ENCODE measurements at places on chromosomes 6 and 20. TPM values are rescaled to one million over a fixed set of nuclear protein-coding genes. Genes with fewer than 3 reads are reported as not detected.

ZNF165 gene
- 0.81 TPM for total RNA-seq

FUT9 gene
- total RNA-seq: not detected

FBXO9 gene
- total RNA-seq: 71.5 TPM

SIRPB1 gene
- 7.4 TPM for total RNA-seq

GCM1 gene
- total RNA-seq: not detected

MTFR2 gene
- total RNA-seq: 15.2 TPM

LEMD2 gene
- 64.4 TPM for total RNA-seq

CALHM4 gene
- total RNA-seq: not detected

GABRR1 gene
- not detected for total RNA-seq

PNLDC1 gene
- not detected for total RNA-seq

TIAM2 gene
- 4.6 TPM for total RNA-seq

FRK gene
- not detected for total RNA-seq

RCAN2 gene
- 0.10 TPM for total RNA-seq

GGTLC1 gene
- not detected for total RNA-seq

NKX2-4 gene
- total RNA-seq: not detected

UNC93A gene
- not detected for total RNA-seq

XKR7 gene
- not detected for total RNA-seq

TREML1 gene
- total RNA-seq: not detected

NHSL1 gene
- total RNA-seq: 0.60 TPM

COX4I2 gene
- not detected for total RNA-seq

ZNF311 gene
- total RNA-seq: 0.50 TPM

POU3F2 gene
- total RNA-seq: not detected

DEFB132 gene
- total RNA-seq: not detected

PSMB1 gene
- total RNA-seq: 137 TPM

RGS17 gene
- total RNA-seq: not detected

OXT gene
- total RNA-seq: 0.51 TPM

MEP1A gene
- not detected for total RNA-seq

SAMD3 gene
- 62.3 TPM for total RNA-seq

PGC gene
- not detected for total RNA-seq

RIPOR2 gene
- 380 TPM for total RNA-seq

LINC00237 gene
- total RNA-seq: not detected

Data from activated naive CD4-positive, alpha-beta T cell treated with anti-CD3 and anti-CD28 coated beads, Interleukin-2, amount 10 ng/mL, durations not matched to agents 5 hours and 36 hours (primary cell).